Hippocampal formation (tissue), 2 donors: ENCODE measurements at places on chromosomes 2 and 18.

GRCh38 chr2:232728785-232729184 lies 31.7 kb downstream of the GIGYF2 start:
- DNase-seq: no peak

DNA sequence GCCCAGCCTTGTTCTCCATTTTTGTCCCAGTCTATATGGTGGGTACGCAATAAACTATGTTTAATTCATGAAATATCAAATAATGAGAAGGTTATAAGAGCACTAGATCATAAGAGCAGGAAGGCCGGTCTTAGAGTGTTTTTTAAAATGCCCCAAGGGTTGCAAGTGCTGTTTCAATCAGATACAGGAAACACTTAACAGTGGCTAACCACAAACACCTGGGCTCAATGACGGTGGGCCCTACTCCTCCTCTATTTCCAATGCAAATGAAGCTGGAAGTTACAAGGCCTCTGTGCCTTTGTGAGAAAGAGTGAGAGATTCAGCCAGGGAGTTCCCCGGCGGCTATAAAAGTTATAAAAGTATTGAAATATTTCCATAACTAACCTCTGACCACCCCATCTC lies 18.9 kb upstream of the WDR33 start:
- no peak for DNase-seq

- DNase-seq: no peak
Measured at GRCh38 chr2:241961454-241961853, 91.9 kb downstream of the RTP5 start.

GRCh38 chr18:75554176-75554575 lies 126.7 kb upstream of the SMIM21 start:
- DNase-seq: no peak

- no peak for DNase-seq
Measured at GRCh38 chr2:240467659-240468302, 32.3 kb downstream of the GPC1 start.
